Activated T-cell treated with anti-CD3 and anti-CD28 coated beads for 48 hours (primary cell): ENCODE measurements at places on chromosomes 2 and 18.

- no peak for DNase-seq
These were observed 3.6 kb downstream of the PCYOX1 start for GRCh38 chr2:70261501-70261900.

DNA sequence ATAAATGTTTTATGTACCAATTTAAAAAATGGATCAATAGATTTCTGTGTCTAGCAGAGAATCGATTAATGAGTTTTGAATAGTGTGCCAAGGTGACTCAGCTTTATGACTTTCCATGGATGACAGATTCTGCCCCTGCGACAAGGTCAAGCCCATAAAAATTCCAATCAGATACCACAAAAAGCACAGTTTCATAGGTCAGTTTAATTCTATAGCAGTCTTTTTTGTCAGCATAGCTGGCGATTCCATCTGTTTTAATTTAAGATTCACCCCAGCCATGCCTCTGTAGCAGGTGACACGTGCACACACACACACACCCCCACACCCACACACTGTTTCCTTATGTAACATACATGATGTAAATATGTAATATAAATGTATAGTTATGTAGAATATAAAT is 28.9 kb downstream of the RAB31 start:
- DNase-seq, result no peak

- DNase-seq, result no peak
These were observed 156.7 kb downstream of the WDR7 start for GRCh38 chr18:56807901-56808300.

DNA sequence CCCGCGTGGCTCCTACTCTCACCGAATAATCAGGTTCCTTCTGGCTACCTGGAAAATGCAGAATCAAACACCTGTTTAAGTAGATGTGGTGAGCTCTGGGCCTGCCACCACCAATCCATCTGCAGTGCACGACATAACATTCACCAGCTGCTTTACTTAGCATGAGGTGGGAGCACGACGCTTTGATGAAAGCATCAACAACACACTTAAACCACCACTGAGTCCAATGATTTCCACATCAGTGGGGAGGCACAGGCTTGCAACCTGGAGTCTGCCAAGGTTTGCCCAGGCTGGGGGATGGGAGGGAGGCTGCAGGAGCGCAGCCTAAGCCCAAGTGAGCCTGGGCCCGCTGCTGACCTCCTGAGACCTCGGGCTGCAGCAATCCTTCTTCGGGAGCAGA is 415.5 kb downstream of the MEIS1 start:
- no peak for DNase-seq

DNA sequence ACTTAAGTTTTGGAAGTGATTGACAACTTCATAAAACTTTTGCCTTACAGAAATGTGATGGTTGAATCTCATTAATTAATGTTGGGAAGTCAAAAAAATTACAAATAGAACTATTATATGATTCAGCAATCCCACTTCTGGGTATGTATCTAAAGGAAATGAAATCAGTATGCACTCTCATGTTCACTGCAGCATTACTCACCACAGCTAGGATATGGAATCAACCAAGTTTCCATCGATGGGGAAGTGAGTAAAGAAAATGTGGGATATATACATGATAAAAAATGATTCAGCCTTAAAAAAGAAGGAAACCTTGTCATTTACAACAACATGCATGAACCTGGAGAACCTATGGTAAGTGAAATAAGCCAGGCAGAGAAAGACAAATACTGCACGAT is 112.4 kb upstream of the WDR75 start:
- DNase-seq, result no peak

- no peak for DNase-seq
These were observed 62.8 kb downstream of the TMEM237 start for GRCh38 chr2:201580486-201580885.

DNA sequence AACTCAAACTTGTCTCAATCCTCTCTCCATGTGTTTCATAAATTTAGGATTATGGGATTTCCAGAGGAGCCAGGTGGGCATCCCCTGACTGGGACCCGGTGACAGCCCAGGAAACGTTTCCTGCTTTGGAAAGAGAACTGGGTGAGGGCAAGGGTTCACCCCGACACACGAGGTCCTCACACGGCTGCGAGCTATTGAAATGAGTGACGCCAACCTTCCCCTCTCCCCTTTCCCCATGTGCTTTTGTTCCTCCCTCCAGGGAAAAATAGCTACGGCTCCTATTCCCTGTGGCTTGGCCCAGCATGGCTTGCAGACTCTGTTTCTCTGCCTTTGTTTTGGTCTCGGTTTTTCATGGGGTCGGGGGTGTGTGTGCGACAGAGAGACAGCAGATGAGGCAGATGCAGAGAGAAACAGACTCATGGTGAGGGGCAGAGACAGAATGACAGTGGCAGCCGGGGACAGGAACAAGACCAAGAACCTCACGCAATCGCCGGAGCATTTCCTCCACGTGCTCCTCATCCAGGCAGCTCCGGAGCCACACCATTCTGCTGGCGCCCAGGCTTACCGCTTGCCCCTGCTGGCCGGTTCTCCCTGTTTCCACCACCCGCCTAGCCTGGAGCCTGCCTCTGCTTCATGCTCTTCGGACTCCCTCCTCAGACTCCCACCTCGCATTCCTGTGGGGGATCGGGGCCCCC is 238.5 kb downstream of the DYSF start:
- no peak for DNase-seq

- DNase-seq, result no peak
These were observed 53.5 kb upstream of the PGAP1 start for GRCh38 chr2:196980001-196980400.
